Activated T-helper 9 cell treated with anti-CD3 and anti-CD28 coated beads, Interleukin-2, amount 50 U/mL, for 16 hours (primary cell): ENCODE measurements at places on chromosomes 4 and X.

GRCh38 chr4:182018691-182019090 lies 224.5 kb upstream of the TENM3 start:
- no peak for DNase-seq

GRCh38 chr4:110211007-110211769 lies 12.8 kb upstream of the ELOVL6 start:
- no peak for DNase-seq

DNA sequence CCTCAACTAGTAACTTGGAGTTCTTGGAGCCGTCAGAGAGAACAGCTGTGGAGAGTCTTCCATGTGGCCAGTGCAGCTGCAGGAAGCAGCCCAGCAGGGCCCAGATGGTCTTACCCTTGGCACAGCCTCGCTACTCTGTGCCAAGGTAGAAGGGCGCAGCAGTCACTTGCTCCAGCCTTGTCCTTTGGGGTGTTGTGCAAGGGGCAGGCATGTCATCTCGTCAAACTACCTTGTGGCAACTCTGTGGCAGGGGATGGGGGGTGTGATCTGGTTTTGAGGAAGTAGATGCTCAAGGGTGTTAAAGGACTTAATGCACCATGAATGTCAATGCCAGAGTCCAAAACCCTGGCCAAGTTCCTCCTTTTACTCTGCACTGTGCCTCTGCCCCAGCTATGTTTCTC lies 34.2 kb upstream of the TBC1D14 start:
- DNase-seq = no peak

GRCh38 chr4:3248811-3249661 lies at the start of gene MSANTD1:
Gene MSANTD1, plus strand, starts transcription at chr4:3249159. Its CDS starts 64 bp downstream, at chr4:3249223.
- no peak for DNase-seq

- DNase-seq = no peak
These were observed 216.4 kb downstream of the CHIC2 start for GRCh38 chr4:53847965-53848364.

- no peak for DNase-seq
These were observed 309.4 kb downstream of the ZNF674 start for GRCh38 chrX:46235778-46236177.

DNA sequence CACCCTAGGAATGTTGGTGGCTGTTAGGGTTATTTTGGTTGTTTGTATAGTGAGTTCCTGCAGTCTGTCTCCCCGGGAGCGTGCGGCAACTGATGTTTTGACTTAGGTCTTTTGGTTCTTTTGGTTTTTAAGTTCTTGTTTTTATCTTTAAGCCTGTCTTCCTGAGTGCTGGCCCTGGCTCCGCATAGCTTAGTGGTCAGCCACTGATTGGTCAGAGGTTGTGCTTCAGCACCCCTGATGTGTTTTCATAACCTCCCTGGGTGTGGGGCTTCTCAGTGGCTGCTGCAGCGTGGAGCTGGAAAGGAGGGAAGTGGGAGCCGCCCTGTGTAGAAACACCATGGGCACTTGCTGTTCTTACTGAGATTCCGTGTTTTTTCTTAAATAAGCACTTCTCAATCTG lies 5.1 kb downstream of the PIGG start:
- DNase-seq = no peak

GRCh38 chr4:84644087-84644486 lies 61.2 kb downstream of the CDS1 start:
- no peak for DNase-seq

DNA sequence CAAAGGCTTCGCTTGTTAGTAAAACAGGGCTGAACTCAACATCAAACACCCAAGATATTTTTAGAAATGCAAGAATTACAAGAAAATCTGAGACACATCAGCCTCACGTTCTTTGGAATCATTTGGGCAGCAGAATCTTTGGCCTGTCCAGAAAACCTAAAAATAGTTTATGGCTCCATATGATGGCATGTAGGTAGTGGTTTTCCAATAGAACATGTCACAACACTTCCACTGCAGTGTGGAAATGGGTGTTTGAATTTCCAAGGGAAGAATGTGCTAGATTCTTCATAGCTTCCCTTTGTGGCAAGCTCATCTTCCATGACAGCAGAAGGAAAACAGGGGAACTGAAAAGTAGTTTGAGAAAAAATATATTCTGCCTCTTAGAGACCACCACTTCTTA lies 118.8 kb downstream of the ARHGAP6 start:
- no peak for DNase-seq

DNA sequence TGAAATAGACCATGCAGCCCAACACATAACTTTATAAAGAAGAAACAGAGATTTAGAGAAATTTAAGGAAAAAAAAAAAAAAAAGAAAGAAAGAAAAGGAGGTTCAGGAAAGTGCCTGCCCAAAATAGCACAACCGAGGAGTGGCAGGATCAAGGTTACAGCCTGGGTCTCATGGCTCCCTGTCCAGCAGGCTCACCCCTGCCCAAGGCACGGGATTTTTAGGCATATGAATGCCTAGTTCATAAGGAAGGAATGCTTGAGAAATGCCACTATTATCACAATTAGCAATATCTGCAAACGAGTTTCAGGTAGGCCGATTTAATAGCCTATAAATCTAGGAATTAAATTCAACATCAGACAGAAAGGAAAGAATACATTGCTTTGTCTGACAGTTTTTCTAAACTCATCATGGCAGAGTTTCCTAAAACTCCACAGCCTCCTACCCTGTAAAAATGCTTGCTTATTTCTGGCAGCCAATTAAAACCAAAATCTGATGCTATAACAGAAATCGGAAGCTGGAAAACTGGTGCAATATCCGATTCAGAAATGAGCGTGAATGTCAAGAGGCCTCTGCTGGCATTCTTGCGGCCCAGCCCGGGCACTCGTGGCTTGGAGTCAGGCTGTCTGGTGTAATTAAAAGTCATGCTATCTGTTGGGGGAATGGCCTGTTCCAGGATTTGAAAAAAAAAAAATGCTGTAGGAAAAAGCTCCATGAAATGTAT lies 63.5 kb downstream of the GEMIN8 start:
- DNase-seq = no peak
